Omental fat pad (tissue), 4 donors: ENCODE measurements at places on chromosomes 5 and 9.

- DNase-seq: no peak
These were observed 25.2 kb upstream of the GLRA1 start for GRCh38 chr5:151949701-151950308.

- DNase-seq: no peak
These were observed 76.1 kb downstream of the HRH2 start for GRCh38 chr5:175734016-175734415.

DNA sequence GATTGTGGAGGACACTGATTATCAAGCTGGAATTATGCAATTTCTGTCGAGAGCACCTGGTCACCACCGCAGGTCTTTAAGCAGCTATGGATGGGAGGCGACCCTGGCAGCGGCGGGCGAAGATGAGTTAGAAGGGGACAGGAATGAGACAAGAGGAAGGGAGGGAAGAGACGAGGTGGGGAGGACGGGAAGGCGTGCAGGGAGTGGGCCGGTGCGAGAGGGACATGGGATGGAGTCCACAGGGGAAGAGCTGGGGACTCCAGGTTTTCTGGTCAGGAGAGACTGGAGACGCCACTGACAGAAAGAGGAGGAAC is 192.3 kb downstream of the MELK start:
- DNase-seq: no peak

DNA sequence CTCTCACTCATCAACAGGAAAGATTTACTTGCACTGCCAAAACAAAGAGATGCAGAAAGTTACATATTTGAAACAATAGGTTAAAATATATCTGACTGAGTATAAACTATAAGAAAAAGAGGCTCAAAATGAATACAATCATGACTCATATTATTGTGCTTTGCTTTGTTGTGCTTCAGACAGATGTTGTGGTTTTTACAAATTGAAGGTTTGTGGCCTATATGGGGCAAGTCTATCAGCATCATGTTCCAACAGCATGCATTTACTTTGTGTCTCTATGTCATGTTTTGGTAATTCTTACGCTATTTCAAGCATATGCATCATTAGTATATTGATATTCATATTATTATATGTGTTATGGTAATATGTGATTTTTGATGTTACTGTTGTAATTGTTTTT is 330.0 kb downstream of the PRR16 start:
- DNase-seq: no peak

DNA sequence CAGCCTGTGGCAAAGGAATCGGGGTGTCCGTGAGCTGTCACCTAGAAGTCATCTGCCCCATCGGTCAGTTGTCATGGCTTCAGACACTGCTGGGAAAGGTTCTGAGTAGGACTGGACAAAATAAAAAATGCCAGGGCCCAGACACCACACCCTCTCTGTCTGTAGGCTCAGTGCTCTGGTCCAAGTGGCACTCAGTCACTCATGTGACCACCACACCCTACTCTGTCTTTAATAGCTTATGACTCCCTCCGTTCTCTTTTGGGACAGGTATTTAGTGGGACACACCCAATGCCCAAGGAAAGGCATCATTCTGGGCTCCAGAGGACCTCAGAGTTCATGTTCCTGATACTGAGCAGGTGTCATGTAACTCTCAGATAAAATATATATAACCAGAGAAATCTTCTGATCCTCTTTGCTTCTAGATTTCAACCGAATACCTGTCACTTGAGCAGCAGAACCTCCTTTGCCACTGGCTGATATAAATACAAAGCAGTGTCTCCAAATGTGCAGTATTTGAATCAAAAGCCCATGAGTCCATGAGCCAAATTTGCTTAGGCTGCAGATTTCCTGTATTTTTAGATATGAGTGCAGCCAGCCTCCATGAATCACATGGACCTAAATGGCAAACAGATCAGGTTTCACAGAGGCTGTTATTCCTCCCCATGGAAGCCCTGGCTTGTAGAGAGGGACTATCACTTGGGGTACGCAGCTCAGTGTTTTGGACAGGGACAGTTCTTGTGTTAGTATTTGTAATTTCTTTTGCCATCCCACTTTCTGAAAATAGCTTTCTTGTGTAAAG is 272.0 kb downstream of the ARHGAP26 start:
- DNase-seq: no peak

DNA sequence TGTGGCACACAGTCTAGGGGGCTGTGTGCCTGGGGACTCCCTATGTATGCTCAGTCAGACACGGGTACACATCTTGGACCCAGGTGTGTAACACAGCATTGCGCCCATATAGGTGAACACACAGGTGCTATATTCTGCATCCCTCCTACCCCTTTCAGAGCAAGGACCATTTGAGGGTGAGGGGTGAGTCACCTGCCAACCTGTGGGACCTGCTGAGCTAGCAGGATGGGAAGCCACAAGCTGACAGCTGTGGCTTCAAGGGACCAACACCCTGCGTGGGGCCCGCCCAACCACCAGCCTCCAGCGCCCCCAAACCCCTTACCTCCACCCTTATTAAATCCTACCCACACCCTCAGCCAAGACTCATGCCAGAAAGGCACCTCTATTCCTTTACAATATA is 14.6 kb upstream of the AQP7 start:
- DNase-seq: no peak

GRCh38 chr5:123186771-123187170 is 97.7 kb downstream of the PRDM6 start:
- no peak for DNase-seq

DNA sequence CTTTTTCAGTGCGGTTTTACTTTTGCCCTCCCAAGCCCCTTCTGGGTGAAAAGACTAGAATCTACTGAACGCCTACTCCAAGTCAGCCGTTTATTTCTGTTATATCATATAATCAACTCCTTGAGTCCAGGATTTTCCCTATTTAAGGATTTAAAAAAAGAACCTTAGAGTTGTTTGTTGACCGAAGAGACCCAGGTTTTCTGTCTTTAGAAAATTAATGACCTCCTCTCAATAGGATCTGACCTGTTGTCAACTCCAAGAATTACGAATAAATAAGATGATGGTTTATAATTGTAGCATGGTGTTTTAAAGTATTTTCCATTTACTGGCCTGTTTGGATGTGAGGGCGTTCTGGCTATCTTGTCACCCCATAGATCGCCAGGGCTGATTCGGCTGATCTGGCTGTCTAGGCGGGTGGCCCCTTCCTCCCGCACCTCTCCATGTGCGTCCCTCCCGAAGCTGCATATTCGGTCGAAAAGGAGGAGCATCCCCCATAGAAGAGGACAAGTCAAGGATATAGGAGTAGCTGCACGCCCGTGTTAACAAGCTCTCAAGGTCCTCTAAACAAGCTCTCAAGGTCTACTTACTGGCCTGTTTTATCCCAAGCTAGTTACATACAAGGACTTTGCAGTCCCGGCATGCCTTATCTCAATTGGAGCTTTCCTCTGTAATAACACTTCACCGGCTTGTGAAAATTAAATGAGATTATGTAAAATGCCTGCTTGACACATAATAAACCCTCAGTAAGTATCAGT is 1.1 kb upstream of the UBAP2 start:
- no peak for DNase-seq

DNA sequence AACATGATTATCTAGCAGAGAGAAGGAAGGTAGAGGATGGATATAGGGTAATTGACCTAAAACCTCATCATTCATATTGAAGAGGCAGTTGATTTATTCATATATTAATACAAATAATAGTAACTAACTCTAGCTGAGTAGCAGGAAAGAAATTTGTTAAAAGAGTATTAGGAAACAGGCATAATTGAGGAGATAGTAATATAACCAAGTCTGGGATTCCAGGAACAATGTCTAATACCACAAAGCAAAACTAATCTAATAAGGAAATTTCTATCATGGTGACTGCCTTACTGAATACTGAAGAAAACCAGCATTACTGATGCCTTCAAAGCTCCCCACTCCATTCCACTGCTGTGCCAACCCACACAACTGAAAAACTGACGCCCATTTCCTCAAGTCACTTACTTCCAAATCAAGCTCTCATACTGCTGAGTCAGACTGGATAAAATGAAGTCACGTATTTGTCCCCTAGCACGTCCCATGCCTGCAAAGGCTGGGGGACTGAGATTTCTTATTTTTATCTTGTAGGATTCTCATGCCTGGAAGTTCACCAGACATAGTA is 153.9 kb downstream of the SMC2 start:
- no peak for DNase-seq

DNA sequence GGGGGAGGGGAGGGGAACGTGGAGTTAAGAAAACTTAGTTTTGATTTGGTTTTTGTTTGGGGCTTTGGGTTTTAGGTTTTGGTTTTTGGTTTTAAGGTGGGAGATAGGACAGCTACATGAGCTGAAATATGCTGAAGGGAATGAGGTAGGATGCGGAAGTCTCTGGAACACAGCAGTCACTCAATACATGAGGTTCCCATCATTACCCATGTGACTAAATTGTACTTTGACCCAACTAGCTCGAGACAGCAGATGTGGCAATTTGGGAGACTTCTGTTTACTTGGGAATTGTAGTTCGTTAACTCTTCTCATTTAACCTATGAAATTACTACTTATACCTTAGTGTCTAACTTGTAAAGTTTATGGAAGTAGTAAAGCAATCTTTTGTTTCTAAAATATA is 124.2 kb downstream of the TLE1 start:
- no peak for DNase-seq

- DNase-seq: no peak
These were observed 29.9 kb downstream of the NSD1 start for GRCh38 chr5:177163500-177163899.

GRCh38 chr9:31355965-31356364 is 1028.5 kb upstream of the ACO1 start:
- DNase-seq: no peak

- no peak for DNase-seq
These were observed 29.4 kb upstream of the IL17B start for GRCh38 chr5:149408252-149409099.

- no peak for DNase-seq
These were observed 4.4 kb downstream of the SLC34A1 start for GRCh38 chr5:177388521-177389052.

DNA sequence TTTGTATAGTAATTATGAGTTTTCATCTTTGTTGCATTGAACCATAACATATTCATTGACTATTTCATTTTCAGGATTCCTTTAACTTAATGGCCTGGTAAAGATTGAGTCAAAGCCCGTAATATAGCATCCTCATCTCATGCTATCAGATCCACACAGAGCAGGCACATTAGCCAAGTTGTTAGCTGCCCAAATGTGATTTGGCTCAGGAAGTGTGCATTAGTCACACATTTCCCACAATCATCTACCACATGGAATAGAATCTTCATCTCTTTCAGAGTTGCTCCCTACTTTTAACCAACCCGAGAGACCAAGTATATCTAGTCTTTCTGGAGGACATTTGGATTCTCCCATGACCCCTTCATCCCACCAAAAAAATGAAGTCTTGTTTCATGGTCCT is 481.0 kb upstream of the PTGER4 start:
- no peak for DNase-seq

DNA sequence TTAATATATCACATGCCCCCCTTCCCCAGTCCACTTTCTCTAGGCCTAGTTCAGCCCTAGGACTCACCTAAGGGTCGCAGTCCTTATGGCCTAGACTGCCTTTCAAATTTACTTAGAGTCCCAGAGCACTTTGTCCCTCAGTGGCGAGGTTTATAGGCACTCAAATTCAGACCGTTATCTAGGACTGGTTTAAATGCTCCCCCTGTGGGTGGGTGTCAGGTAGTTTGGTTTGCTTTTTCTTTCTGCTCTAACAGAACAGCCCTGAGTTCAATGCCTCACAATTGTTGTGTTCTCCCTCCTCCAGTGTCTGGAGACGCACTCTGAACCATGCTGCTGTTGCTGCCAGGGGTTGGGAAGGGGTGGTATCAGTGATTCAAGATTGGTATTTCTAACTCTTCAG is 317.1 kb downstream of the MAT2B start:
- no peak for DNase-seq

GRCh38 chr9:118459913-118460312 is 755.7 kb downstream of the TLR4 start:
- no peak for DNase-seq

DNA sequence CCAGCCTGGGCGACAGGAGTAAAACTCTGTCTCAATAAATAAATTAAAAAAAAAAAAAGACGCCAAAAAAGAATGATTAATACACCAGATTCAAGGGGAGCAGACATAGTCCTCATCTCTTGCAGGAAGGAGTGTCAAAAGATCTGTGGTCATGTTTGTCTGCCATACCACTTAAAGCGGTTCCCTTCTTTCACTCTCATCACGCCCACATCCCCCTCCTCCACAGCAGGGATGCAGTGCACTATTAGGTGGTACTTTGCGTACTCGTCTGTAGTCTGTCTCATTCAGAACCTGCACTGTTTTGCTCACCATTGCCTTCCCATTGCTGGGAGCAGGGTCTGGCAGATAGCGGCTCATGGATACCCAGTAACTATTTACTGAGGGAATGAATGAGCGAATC is 11.2 kb downstream of the CDHR2 start:
- DNase-seq: no peak

DNA sequence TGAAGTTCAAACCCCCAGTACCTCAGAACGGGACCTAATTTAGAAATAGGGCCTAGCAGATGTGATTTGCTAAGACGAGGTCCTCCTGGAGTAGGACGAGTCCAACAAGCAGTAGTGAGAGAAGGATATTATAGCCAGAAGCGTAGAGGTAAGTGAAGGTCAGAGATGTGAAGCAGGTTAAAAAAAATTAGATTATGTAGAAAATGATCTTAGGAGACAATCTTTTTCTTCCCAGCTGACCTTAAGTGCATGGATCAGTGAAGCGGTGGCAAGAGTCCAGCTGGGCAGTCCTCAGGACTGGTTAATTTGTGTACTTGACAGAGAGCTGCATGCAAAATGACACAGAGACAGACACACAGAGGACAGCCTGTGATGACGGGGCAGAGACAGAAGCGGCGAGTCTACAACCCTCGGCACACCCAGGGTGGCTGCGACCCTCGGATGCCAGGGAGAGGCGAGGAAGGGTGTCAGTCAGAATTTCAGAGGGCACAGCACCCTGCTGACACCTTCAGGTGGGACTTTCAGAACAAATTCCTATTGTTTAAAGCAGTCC is 131.4 kb upstream of the IRX4 start:
- no peak for DNase-seq

GRCh38 chr5:35938568-35939227 is at the start of gene CAPSL:
Gene CAPSL (minus strand): TSS chr5:35938622. CDS start chr5:35921120, 17,502 bp downstream.
- DNase-seq: no peak

GRCh38 chr9:25994605-25995004 is 316.4 kb upstream of the TUSC1 start:
- DNase-seq: no peak

DNA sequence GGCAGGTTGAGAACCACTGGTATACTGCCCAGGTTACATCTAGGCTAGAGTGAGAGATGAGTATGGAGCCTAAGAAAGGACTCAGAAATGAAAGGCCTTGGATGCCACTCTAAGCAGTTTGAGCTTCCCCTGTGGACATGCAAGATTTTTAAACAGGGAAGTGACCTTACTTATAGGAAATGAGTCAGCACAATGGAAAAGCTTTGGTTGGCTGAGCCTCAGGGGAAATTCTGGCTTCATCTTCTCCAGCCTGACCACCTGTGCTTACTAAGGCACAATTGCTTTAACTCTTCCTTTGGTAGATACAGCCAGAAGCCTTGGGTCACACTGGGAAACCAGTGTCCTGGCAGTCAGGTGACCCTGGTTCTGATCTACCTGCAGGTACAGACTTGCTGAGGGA is 380.2 kb upstream of the ZNF462 start:
- DNase-seq: no peak
